ENCODE measurements at places on chromosomes 4 and X. TPM values are rescaled to one million over a fixed set of nuclear protein-coding genes. Genes with fewer than 3 reads are reported as not detected.

Gene LEF1
- total RNA-seq: 0.59 TPM

Gene THAP9
- 5.9 TPM for total RNA-seq

Gene TGIF2LX
- not detected for total RNA-seq

Gene ITIH6
- total RNA-seq: not detected

Gene ENAM
- 0.28 TPM for total RNA-seq

Gene AKAP14
- total RNA-seq: not detected

Gene CT83
- not detected for total RNA-seq

Gene JADE3
- 9.0 TPM for total RNA-seq

Gene NLRP2B
- not detected for total RNA-seq

Gene USP17L13
- not detected for total RNA-seq

Gene CLGN
- 8.2 TPM for total RNA-seq

Gene ESX1
- total RNA-seq: not detected

Gene DDX60
- 9.7 TPM for total RNA-seq

Gene ASB12
- not detected for total RNA-seq

Gene FGFBP1
- total RNA-seq: not detected

All from liver (tissue), 10 donors.